A172 (cell line): ENCODE measurements at places on chromosomes 2 and 18. TPM values are rescaled to one million over a fixed set of nuclear protein-coding genes. Genes with fewer than 3 reads are reported as not detected.

The MBP gene
- not detected in 2 replicates for total RNA-seq

The TMEM37 gene
- 0.12 and 1.3 TPM in 2 replicates for total RNA-seq

The IL1R2 gene
- total RNA-seq: not detected in 2 replicates

The PLCD4 gene
- total RNA-seq: 1.3 and 6.9 TPM in 2 replicates

The CDK15 gene
- 0.19 TPM in 1 of 2 replicates, not detected in the other for total RNA-seq

The GCG gene
- total RNA-seq: not detected in 2 replicates

The TUBA3E gene
- not detected in 2 replicates for total RNA-seq

The CLEC4F gene
- not detected in 2 replicates for total RNA-seq

The COL6A3 gene
- 2.5 and 4.8 TPM in 2 replicates for total RNA-seq

The SLC38A11 gene
- not detected in 2 replicates for total RNA-seq

The RFTN2 gene
- total RNA-seq: 0.12 TPM in 1 of 2 replicates, not detected in the other

The TMEM182 gene
- 1.2 and 1.8 TPM in 2 replicates for total RNA-seq

The C2orf15 gene
- 1.0 and 1.4 TPM in 2 replicates for total RNA-seq

The MPV17 gene
- total RNA-seq: 91.0 and 108 TPM in 2 replicates

The AKAIN1 gene
- total RNA-seq: not detected in 2 replicates

The CERKL gene
- 0.71 and 1.2 TPM in 2 replicates for total RNA-seq

The CFC1 gene
- total RNA-seq: not detected in 2 replicates

The DNAH7 gene
- 0.40 and 0.55 TPM in 2 replicates for total RNA-seq

The TMEM17 gene
- 3.7 and 5.6 TPM in 2 replicates for total RNA-seq

The LYG2 gene
- total RNA-seq: not detected in 2 replicates

The CXCR4 gene
- total RNA-seq: 2.8 and 4.3 TPM in 2 replicates

The ANKRD30BL gene
- not detected in 2 replicates for total RNA-seq

The LRRC30 gene
- not detected in 2 replicates for total RNA-seq

The TBR1 gene
- not detected in 2 replicates for total RNA-seq

The HAT1 gene
- total RNA-seq: 136 and 197 TPM in 2 replicates

The UBR3 gene
- total RNA-seq: 19.9 and 21.0 TPM in 2 replicates

The DSG1 gene
- not detected in 2 replicates for total RNA-seq

The EFHD1 gene
- total RNA-seq: 0.24 and 1.1 TPM in 2 replicates

The TRIM43 gene
- total RNA-seq: not detected in 2 replicates

The FOXI3 gene
- not detected in 2 replicates for total RNA-seq

The POTEC gene
- 0.53 and 0.98 TPM in 2 replicates for total RNA-seq

The NMUR1 gene
- total RNA-seq: not detected in 2 replicates

The SERPINB11 gene
- total RNA-seq: not detected in 2 replicates

The FAM110C gene
- not detected in 2 replicates for total RNA-seq

The IFIH1 gene
- total RNA-seq: 4.7 and 7.0 TPM in 2 replicates

The MAL gene
- not detected in 2 replicates for total RNA-seq

The PIGN gene
- 15.8 and 24.1 TPM in 2 replicates for total RNA-seq

The PLEK gene
- total RNA-seq: not detected in 2 replicates
